ENCODE measurements at places on chromosomes 1 and 21.

DNA sequence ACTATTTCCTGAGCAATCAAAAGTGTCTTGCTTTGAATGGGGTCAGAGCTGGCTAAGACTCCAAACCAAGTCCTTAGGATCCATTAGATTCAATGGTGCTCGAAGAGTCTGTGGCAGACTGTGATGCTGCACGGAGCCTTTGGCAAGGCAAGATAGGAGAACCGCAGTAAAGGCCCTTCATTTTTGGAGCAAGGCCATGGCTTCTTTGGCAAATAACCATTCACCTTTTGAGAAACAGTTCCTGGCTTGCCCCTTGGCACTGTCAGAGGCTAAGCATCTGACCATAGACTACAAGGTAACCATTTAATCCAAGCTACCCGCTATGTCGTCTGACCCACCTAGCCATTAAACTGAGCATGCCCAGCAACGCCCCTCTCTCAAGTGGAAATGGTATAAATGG lies 45.2 kb downstream of the EDN2 start:
- DNase-seq, result no peak

DNA sequence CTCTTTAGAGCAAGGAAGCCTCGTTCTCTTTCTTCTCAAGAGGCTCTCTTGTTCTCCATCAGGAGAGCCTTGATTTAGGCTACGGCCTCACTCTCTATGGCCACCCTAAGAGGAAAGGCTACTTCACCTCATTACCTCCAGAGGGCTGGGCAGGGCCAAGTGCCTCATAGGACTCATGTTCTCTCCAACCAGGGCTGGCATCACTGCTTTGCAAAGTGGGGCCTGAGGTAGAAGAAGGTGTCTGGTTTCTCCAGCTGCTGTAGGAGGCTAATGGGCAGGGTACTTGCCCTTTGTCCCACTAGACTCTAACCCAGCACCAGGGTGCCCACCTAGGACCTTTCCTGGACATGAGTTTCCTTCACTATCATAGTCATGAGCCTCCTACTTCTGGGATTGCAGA lies 2.1 kb upstream of the ATXN7L2 start:
- DNase-seq, result no peak

- DNase-seq, result no peak
Measured at GRCh38 chr1:29584362-29584761, 348.0 kb downstream of the PTPRU start.

DNA sequence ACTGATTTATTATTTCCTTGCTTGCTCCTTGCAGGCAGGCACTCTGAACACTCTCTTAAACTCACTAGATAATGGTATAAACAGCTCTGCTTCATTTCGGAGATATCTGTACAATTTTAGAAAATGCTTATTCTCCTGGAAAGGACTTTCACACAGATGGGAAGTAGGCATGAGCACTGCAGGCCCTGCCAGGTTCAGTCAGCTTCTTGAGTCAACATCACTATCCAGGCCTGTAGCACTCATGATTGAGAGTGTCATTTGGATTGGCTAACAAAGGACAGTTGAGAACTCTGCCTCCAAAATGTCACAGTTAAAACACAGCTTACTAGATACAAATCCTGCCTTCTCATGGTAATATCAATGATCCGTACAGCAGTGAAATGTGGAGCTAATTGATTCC lies 181.9 kb downstream of the CYYR1 start:
- DNase-seq, result no peak

GRCh38 chr1:219049501-219049900 lies 124.2 kb upstream of the LYPLAL1 start:
- no peak for DNase-seq

DNA sequence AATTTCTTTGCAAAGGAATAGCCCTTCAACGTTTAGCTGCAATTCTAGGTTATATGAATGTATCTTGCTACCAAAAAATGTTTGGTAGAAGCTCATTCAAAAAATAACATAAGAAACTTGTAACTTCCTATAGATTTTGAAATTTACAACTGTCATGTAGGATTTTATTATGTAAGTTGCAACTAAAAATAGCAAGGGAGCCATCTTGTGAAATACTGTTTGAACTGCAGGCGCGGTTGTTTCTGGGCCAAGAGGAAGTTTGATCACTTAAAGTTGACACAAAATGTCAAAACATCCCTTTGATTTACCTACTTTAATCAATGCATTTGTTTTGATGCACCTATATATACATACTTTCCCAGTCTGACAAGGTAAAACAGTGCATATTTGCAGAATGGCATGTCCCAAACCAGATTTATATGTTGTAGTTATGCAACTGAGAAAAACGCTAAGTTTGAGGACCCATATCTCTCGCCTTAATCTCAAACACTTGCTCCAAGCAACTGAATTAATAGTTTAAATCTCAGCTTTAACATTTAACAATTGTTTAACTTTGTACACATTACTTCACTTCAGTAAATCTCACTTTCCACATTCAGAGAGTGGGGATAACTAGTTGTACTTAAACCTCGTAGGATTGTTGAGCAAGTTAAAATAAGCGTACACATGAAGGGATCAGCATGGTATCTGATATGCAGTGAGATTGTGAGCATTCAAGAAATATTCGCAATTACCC lies 63.9 kb downstream of the KCNK2 start:
- DNase-seq, result no peak

GRCh38 chr1:52402860-52403240 lies 1.4 kb downstream of the ORC1 start:
- no peak for DNase-seq

- no peak for DNase-seq
Measured at GRCh38 chr1:100746542-100746932, 27.0 kb downstream of the VCAM1 start.

DNA sequence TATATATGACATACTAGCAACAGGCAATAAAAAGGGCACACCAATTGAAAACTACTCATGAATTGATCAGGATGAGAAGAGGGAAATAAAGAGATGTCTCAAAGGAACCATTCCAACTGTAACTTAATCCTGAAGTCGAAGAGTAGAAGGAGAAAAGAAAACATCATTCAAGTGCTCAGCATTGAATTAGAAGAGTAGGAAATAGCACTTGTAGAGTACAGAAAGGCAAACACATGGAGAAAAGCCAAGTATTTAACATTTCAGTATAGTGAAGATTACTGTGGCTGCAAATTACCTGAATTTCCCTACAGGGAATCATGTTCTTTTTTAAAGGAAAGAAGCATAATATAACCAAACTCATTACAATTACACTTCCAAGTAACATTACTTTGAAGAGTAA lies 205.0 kb downstream of the KCTD3 start:
- no peak for DNase-seq

DNA sequence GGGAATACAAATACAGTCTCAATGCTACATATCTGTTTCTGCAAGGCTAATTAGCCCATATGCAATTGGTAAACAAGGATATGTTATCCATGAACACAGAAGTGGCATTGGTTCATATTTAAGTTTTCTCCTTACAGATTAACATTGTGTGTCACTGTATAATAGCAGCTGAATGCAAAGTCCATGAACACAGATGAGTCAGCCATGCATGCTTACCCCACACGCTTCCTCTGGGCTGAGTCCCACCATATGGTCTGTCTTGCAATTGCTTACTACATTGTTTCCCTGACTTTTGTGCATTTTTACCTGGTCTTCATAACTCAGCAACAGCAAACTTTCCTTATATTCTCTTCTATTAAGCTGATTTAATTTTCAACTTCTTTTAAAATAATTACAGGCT lies 41.5 kb upstream of the TSNAX start:
- no peak for DNase-seq

DNA sequence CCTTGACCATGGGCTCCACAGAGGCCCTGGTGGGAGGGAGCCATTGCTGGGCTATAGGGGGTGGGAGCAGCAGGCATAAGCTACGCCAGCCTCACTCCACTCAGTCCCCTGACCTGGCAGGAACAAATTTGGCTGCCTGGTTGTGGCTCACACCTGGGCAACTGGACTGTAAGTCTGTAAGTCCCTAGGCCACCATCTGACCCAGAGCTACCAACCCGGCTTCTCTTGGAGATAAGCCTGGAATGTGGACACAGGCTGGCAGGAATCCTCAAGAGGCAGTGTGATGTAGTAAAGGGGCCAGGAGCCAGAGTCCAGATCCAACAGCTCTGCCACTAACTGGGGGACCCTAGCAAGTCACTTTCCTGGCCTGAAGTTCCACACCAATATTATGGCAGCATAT lies 11.4 kb downstream of the NCF2 start:
- DNase-seq, result no peak

DNA sequence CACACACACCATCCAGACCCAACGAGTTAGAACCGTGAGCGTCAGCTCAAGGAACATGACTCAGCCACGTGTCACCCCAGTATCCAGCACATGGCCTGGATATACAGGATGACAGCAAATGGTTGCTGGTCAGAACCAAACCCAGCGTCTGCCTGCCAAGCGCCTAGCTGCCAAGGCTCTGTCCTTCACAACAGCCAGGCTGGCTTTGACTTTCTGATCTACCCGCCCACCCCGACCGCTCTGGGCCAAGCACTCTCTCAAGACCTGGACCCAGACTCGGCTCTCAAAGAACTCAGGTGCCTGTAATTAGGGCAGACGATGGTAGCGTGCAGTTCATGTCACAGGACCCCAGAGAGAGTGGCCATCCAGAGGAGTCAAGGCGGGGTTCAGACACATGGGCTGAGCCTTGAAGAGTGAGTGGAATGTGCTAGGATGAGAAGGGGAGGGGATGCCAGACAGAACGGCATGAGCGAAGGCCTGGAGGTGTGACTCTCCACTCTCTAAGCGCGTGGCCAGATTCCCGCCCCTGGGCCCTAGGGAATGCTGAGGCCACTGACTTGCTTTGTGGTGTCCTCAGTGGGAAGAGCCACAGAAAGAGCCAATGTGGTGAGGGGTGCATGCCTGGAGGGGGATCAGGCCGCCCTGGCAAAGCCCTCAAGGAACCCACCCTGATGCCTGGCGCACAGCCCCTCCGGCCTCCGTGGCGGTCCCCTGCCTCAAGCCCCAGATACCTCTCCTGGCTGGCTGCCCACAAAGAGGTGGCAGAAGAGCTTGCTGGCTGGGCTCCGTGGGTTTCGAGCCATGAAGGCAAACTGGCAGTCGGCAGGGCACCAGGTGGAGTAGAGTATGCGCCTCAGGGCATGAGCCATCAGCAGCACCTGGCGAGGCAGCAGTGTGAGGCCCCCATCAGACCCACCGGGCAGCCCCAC lies 7.0 kb downstream of the SH2D5 start:
- no peak for DNase-seq

DNA sequence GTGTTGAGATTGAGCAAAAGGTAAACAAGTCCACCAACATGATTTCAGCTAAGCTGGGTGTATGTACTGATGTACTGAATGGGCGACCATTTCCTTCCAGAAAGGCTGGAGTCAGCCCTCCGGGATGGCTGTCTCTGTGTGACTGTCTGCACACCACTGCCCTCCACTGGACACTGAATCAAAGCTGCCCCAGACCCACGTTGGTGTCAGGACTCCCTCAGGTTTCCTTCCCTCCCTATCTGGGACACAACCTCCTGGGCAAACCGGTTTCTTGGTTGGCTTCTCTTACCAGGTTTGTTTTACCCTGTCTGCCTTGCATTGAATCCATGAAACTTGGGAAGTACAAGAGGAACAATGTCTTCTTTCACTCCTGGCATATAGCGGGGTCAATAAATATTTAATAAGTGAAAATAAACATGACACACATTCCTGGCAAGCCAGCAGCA lies 5.3 kb upstream of the SRP9 start:
- no peak for DNase-seq

DNA sequence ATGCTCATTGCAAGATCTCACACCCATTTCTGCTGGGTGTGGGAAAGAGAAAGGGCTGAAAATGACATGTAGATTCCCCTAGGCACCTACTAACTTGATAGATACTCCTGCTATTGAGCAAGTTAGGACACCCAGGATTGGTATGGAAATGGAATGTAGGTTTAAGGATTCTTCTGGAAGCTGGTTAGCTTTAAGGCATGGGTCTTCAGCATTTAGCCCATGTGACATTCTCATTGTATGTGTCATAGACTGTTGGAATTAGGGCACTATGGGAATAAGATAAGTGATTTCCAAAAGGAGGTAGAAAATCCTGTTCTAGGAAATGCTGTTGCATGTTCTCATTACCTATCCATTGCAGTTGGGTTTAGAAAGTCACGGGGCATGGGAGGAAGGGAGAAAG lies 76.2 kb downstream of the DISC1 start:
- no peak for DNase-seq

- no peak for DNase-seq
Measured at GRCh38 chr21:43966946-43967512, 45.1 kb upstream of the TRAPPC10 start.

- DNase-seq, result no peak
Measured at GRCh38 chr21:26795866-26796329, 49.3 kb downstream of the ADAMTS1 start.

DNA sequence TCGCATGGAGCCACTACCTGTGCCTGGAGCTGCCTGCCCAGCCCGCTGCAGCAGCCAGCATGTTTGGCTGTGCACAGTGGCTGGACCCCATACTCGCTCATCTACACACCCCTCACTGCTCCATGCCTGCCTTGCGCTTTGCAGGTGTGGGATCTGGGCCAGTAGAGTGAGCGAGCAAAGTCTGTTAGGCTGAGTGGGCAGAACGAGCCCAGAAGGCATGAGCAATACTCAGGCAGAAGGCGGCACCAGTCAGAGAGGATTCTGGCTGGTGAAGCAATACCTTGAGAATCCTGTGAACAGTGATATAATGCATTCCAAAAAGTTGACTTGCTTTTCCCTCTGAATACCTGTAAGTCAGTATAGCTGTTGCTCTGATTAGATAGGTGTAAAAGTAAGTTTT lies 816.4 kb downstream of the KCNT2 start:
- DNase-seq, result no peak

- DNase-seq, result no peak
Measured at GRCh38 chr1:55480029-55480795, 265.0 kb upstream of the USP24 start.

- DNase-seq, result no peak
Measured at GRCh38 chr1:226989085-226989920, 49.2 kb downstream of the COQ8A start.

- no peak for DNase-seq
Measured at GRCh38 chr1:100448366-100448765, 89.6 kb upstream of the GPR88 start.

DNA sequence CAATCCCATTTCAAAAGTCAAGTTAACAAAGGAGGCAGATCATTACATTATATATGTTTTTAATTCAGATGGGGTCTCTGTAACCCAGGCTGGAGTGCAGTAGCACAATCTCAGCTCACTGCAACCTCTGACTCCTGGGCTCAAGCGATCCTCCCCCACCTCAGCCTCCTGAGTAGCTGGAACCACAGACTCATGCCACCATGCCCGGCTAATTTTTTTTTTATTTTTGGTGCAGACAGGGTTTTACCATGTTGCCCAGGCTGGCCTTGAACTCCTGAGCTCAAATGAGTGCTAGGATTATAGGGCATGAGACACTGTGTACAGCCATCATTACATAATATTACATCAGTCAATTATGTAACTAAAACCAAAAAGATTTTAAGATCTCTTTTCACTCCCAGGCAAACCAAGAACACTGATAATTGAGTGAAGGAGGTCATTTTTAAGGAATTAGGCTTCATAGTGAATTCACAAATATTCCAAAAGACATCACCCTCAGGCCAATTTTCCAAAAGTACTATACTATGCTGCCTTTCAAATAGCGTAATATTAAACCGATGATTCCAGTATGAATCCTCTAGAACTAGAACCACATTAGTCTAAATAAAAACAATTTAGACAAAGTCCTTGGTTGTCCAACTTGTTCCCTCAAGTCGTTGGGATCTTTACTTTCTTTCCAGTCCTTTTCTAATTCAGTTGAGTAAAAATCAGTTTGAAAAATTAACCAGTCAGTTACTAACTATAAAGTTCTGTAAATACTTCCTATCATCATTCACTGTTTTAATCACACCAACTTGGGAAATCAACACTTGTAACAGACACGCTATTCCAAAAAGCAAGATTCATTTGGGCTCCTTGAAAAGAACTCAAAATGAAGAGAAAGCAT lies 16.1 kb downstream of the TOMM20 start:
- DNase-seq, result no peak

Measured in effector memory CD4-positive, alpha-beta T cell (primary cell).